ENCODE measurements at places on chromosomes 3 and 15.
A peak's percentile ranks its signal among the peaks of the same experiment; 100 is the strongest.

GRCh38 chr3:14524311-14524711 lies 15.8 kb downstream of the GRIP2 start:
- no peak for DNase-seq

DNA sequence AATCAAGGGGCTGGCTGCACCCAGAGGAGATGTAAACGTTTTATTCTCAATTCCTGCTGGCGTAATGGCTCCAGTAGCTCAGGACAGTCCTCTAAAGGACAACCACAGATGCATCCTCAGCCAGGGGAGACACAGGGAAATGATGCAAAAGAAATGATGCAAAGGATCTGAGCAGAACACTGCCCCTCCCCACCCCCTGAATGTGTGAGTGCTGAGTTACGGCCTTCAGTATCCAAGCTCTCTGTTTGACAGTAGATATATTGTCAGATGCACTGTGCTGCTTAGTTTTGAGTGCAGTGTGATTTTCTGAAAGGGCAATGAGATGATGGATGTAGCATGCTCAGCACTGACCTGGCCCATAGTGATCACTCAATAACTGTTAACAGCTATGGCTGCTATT lies 41.4 kb upstream of the CTDSPL start:
- no peak for DNase-seq

DNA sequence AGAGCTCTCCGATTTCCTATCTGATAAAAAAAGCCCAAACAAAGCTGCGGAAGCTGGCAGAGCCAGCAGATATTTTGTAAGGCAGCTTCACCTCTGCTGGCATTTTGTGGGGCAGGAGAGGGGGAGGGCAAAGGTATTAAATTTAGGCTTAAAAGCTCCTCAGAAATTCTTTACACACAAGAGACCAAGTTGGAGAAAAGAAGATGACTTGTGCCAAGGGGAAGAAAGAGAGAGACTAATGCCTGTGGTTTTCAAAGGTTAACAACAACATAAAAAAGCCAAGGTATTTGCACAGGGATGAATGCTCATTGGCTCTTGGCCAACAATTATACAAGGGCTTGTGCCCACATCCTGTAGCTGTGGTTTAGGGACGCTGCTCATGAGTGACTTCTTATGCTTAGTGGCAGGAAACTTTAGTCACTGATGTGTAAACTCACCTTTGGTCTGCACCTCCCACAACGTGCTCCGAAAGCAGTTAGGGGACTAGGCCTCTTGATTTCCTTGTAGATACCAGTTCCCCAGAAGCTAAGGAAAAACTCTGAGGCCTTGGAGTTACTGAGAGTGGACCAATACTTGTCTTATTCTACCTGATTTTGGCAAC lies 152.9 kb downstream of the TPRG1 start:
- DNase-seq, result peak; percentile 74

- DNase-seq, result no peak
These were observed 72.5 kb upstream of the HERC1 start for GRCh38 chr15:63906266-63906584.

GRCh38 chr3:37991109-37991508 lies 523 bp downstream of the VILL start:
- no peak for DNase-seq

- DNase-seq, result no peak
These were observed 36.0 kb downstream of the PARP14 start for GRCh38 chr3:122716667-122717066.

GRCh38 chr3:123782488-123782887 lies 101.6 kb downstream of the MYLK start:
- DNase-seq, result no peak

GRCh38 chr3:97883736-97884135 lies 61.9 kb downstream of the CRYBG3 start:
- DNase-seq, result no peak

DNA sequence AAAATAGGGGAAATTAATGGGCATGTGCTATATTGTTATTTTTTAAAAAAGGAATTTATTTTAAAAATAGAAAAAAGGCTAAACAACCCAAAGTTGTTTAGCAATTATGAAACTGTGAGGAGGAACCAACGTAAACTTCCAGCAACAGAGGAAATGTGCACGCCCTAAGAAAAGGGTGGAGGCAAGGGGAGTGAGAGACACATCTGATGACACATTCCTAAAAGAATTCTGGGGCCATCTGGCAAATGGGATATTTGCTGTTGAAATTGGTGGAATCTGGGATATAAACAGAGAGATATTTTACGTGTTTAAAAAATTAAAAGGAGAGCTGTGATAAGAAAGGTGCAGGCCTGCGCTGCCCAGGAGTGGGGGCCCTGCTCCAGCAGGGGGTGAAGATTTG lies 50.8 kb upstream of the MUC13 start:
- DNase-seq, result no peak

DNA sequence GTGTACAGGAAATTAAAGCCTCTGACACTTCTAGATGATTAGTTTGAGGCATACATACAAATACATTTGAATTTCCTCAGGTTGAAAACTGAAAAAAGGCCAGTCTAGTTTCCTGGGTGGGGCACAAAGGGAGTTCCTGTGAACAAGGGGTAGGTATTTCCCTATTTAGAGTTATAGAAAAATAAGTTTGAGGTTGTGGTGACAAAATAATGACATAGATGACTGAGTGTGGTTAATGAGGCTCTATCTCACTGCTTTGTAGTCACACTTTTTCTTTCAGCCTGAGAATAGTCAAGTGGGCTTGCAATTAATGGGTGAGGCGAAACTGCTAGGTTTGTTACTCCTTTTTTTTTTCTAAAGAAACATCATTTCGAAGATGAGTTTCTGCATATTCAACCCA lies 4.3 kb downstream of the SLCO3A1 start:
- no peak for DNase-seq

- DNase-seq, result no peak
These were observed 188.9 kb upstream of the ATP10A start for GRCh38 chr15:26051761-26052675.

DNA sequence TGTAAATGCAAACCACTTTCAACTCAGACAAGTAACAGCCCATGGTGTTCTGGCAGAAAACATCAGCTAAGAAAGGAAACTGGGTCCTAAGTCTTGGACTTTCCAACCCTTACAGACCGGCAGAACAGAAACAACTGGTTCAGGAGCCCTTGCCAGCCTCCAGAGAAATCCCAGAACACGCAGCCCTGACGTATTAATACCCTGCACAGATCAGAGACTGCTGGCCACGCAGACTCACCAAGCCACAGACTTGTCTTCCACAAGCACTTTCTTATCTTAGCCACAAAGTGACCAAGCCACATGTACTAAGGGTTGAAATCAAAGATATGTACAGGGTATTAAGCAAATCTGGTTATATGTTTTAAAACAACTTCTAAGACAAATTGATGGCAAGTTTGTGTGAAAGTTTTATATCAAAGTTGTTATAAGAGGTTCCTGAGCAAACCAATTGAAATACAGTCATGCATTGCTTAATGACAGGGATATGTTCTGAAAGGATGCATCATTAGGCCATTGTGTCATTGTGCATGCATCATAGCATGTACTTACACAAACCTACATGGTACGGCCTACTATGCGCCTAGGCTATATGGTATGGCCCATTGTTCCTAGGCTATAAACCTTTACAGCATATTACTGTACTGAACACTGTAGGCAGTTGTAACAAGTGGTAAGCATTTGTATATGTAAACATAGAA lies 36.8 kb downstream of the BTD start:
- DNase-seq, result no peak

DNA sequence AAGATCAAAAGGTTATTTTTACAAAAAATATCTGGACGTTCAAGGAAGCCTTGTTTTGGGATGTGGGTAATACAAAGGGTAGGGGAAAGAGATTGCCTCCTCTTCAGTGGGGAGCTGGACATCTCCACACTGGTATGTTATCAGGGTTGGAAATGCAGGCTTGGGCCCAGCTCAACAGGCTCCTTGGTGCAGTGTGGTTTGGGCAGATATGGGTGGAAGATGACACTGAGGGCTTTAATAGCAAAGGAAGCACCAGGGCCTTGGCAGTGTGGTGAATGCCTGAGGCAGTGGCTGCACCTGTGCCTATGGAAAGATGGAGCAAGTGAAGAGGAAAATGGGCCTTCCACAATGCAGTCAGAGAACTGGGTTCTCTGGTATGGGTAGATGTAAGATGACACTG lies 11.2 kb upstream of the MED12L start:
- DNase-seq, result no peak

DNA sequence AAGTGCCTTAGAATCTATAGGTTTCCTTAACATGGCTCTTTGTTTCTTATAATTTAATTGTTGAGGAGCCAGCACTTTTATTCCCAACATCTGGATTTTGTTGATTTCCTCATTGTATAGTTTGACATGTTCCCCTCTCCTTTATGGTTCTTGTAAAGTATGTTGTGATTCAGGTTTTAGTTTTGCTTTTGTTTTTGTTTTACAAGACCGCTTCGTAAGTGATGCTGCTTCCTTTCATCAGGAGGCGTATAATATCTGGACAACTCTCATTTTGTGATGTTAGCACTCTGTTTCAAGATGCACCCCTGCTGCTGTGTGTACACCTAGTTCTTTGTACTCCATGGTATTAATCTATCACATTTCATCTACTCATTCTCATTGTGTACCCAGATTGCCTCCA lies 48.7 kb downstream of the SLC49A4 start:
- no peak for DNase-seq

DNA sequence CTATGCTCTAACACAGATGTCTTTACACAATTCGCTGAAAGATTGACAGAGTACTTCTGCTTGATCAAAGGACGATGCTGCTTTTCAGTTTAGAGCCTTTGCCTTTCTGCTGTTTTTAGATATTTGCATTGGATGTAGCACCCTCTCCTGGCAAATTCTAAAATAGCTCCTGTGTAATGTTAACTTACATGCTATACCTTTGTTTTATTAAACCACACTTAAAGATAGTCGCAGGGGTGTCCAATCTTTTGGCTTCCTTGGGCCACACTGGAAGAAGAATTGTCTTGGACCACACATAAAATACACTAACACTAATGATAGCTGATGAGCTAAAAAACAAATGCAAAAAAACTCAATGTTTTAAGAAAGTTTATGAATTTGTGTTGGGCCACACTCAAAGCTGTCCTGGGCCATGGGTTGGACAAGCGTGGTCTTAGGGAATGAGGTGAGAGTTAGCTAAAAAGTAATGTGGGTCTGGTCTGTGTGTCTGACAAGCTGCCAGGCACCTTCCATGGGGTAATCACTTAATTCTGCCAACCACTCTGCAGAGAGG lies 62.9 kb downstream of the ATG7 start:
- DNase-seq, result peak; percentile 8

All from NCI-H1436 (cell line).